NCI-H524 treated with DMSO at 0.1 percent for 48 hours (cell line): ENCODE measurements at places on chromosomes 3 and 15.

- no peak for DNase-seq
Measured at GRCh38 chr3:138908846-138909245, 38.1 kb downstream of the FOXL2 start.

DNA sequence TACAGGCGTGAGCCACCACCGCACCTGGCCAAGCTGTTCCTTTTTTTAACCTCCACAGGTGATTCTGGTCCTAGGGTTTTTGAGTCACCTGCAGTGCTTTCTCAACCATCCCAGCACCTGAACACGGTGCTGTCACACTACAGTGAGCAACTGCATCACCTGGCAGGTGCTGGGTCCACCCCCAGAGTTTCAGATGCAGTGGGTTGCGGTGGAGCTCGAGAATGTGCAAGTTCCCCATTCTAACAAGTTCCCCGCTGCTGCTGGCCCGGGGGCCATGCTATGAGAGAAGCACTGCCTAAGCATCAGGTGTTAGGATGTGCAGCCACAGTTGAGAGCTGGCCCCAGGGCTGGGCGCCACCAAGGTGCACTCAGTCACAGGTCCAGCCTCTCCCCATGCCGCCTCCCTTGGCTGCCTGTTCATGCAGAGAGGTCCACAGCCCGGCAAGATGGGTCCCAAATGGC is 18.0 kb downstream of the ISG20 start:
- DNase-seq, result no peak

- DNase-seq, result no peak
Measured at GRCh38 chr15:94441760-94442159, 210.4 kb downstream of the MCTP2 start.

DNA sequence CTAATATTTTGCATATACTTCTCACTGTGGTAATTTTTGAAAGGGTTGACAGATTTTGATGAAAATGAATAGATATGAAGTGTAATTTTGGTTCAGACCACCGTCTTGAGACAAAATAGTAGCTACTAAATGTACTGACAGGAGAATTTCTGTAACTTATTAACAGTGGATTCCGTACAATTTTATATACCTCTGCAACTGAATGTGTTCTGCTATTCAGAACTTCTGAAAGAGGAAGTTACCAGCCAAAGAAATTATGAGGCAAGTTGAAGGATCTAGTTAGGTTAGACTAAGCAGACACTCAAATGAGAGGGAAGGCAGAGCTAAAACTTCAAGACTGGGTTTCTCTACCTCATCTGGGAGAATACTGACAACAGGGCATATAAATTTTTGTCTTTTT is 29.4 kb downstream of the GAP43 start:
- DNase-seq, result no peak

GRCh38 chr15:46996359-46996758 is 720.9 kb upstream of the SEMA6D start:
- no peak for DNase-seq

GRCh38 chr15:67601073-67601472 is 58.6 kb downstream of the MAP2K5 start:
- DNase-seq, result no peak

GRCh38 chr3:58638591-58638990 is 28.0 kb downstream of the FAM3D start:
- DNase-seq, result no peak

DNA sequence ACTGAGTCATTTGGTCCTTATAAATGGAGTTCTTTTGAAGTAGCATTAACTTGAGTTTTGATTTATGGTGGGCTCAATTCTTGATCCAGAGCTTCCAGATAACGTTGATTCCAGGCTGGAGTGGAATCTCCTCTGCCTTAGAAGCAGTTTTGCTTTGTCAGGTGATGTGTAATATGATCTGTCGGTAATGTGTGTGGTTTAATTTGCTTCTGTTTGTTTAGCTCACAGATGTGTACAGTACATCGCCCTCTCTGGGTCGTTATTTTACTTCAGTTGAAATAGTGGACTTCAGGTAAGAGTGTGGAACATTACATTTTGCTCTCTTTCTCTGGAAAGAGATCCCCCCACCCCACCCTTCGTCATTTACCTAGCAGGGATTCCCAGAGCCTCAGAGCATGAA is 23.1 kb downstream of the C3orf52 start:
- DNase-seq, result no peak

DNA sequence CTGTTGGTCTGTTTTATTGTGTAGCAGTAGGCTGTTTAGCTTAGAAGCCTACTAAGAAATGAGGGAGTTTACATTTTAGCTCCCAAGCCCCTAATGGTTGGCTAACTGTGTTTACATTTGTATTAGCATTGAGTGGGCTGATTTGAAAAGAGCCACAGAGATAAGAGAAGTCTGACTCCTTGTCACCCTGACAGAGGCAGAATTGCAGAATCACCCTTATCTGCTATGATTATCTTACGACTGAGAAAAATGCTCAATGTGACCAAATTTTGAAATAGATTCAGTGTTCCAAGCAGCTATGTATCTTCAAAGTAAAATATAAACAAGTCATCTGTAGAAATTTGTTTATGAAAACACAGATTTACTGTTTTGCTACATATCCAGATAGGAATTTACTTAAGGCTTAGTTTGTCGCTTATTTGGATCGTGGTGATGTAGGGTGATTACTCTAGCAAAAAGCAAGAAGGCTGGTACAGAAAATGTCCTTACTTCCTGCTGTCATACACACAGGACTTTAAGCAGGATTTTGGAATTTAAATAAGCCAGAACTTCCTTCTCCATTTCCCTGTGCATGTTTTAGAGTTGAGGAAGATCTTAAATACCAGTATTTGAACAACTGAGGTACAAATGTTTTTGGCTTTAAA is 19.0 kb downstream of the SEMA6D start:
- no peak for DNase-seq

DNA sequence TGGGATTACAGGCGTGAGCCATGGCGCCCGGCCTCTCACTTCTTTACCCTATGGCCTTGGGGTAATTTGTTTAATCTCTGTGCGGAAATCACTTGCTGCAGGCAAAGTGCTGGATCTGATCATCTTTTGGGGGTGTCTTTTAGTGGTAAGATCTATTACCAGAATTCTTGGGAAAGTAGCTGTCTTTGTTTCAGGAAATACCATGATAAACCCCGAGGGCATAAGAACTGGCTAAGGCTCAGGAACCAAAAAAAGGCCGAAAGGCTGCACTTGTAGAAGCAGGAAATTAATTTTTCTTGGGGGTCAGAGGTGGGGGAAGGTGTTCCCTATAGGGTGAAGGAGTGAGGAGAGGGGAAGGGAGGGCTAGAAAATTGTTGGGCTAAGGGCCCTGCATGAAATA is 22.7 kb upstream of the IGF2BP2 start:
- no peak for DNase-seq

DNA sequence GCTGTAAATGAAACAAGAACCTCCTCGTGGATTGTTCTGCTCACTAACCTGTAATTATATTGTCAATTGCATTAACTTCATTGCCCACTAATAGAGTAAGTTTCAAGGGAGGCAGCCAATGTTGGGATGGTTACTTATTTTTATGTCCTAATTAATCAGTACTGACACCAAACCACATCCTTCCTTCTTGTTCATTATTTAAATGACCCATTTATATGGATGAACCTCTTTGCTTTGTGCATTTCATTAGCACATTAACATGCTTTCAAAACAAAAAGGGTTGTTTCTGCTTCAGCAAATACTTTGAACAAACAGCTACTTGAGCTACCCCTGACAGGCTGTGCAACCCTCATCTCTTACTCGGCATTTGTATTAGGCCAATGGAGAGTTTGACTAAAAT is 374.2 kb downstream of the MECOM start:
- DNase-seq, result no peak

- no peak for DNase-seq
Measured at GRCh38 chr3:125589547-125590122, 5.7 kb downstream of the OSBPL11 start.
